ENCODE measurements at places on chromosomes 1 and 21.

DNA sequence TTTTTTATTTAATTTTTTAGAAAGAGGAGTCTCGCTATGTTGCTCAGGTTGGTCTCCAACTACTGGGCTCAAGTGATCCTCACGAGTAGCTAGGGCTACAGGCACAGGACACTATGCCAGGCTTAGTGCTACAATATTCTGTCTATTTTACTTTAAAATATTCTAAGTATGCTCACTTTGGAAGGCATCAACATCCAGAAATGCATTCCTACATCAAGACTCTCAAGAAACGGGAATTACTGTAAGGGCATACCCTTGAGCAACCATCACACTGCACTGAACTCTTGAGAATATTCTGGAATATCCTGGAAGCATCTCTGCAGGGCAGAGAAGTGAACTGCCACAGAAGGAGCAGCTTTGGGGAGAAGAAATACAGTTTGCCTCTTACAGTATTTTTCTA, 565 bp upstream of the DMRTB1 start:
- DNase-seq = no peak

- no peak for DNase-seq
Measured at GRCh38 chr1:180501865-180502360, 464 bp downstream of the ACBD6 start.

GRCh38 chr1:154479764-154480421, 22.1 kb upstream of the TDRD10 start:
- DNase-seq = peak; percentile 81

DNA sequence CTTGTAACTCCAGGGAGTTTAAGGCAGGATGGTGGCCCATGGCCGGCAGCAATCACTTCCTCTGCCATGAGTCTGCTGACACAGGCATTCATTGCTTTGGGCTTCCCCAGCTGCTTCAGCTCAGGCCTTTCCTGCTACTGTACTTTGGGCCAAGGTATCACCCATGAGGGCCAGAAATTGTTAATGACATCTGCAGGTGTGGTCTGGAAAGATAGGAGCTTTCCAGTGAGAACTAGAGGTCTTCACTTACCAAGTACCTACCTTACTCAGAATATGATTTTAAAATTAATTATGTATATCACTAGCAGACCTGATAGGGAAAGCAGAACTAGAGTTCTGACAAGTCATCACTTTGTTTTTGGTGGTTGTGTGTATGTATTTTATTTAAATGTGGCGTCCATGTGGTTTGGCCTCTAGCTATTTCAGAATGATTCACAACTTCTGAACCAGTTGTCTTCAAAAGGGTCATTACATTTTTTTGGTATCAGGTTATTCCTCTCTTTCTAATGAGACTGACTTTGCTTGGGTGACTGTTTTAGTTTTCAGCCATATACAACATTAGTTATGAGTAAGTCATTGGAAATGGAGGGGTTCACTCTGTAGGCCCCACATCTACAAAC, 2.7 kb downstream of the RGL1 start:
- DNase-seq = peak; percentile 51

- no peak for DNase-seq
Measured at GRCh38 chr1:97097404-97097925, 375.9 kb downstream of the PTBP2 start.

DNA sequence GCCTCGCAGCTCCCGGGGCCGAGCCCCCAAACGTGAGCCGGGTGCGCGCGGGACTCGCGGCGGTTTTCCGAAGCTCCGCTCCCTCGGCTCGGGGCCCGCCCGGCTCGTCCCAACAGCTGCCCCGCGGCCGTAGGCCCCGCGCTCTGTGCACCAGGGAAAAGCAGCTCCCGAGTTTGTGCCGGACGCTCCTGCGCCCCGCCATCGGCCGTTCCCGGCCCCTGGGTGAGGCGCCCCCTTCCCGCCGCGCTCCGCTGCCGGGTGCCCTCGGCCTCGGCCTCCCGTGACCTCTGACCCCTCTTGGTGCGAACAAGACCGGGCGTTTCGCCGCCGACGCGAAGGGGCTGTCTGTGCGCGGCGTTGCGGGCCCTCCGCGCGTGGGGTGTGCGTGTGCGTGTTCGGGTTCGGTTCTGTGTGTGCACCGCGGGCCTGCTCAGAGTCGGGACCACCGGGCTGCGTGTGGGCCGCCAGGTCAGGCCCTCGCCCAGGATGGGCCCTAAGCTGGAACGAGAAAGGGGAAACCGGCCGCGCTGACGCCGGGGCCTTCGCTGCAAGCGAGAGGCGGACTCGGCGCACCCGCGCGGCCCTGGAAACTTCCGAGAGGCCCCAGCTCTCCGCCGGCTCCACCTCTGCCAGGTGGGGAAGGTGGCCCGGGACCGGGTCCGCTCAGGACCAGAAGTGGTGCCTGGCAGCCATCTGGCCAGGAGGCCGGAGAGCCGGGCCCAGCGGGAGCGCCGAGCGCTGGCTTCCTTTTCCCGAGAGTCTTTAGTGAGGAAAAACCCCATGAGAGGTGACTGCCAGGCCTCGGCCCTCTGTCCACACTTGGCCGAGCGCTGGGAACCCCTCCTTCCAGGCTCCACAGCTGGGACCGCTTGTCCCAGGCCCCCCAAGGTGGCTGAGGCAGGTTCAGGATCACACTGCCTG, 1.9 kb downstream of the PRDM16 start:
- DNase-seq = no peak

DNA sequence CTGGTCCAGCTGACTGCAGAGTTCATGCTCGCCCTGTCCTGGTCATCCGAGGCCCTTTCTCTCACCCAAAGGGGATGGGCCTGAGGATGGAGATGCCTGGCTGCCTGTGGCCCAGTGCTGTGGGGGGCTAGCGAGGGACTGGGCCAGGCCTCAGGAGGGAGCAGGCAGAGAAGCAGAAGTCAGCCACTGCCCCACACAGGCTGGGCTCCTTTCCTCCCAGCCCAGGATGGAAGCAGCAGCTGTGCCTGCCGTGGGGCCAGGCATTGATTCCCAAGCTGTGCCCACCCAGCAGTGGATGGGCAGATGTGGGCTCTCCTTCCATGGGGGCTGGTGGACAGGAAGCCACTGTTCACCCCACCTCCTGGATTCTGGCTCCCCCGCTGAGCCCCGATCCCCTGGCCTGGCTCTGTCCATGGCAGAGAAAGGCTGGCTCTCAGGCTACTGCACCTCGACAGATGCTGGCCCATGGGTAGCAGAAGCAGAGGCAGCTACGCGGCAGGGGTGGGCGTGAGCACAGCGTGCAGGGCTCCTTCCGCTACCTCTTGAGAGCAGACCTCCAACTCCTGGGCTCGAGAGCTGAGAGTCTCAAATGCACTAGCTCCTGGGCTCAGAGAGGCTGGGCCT, 24.6 kb downstream of the RUNX3 start:
- no peak for DNase-seq

DNA sequence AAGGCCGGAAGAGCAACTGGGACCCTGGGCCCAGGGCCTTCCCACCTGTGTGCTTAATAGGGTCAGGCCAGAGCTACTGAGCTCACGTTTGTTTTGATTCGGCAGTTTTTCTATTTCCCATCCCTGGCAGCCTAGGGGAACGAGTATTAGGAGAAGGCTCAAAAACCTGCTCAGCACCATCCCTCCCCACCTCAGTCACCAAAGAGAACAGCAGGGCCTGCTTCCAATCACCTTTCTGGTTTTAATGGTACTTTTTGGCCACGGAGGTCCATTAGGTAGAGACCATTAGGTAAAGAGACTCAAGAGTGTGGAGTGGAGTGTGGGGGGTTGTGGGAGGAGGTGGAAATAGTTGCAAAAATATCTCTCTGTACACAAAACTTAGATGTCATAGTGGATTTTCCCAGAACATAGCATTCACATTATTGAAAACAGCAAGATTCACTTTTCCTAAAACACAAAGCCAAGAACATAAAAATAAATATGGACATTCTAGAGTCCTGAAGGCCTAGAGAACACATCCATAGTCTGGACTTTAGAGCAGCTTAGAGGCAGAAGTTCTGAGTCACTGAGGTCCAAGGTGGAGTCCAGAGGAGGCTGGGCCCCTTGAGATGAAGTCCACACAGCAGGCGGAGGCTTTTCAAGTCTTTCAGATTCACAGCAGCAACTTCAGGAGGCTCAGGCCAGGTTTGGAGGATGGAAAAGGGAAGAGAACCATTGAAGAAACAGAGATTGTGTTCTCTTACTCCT, 19.5 kb downstream of the NUAK2 start:
- DNase-seq = no peak

DNA sequence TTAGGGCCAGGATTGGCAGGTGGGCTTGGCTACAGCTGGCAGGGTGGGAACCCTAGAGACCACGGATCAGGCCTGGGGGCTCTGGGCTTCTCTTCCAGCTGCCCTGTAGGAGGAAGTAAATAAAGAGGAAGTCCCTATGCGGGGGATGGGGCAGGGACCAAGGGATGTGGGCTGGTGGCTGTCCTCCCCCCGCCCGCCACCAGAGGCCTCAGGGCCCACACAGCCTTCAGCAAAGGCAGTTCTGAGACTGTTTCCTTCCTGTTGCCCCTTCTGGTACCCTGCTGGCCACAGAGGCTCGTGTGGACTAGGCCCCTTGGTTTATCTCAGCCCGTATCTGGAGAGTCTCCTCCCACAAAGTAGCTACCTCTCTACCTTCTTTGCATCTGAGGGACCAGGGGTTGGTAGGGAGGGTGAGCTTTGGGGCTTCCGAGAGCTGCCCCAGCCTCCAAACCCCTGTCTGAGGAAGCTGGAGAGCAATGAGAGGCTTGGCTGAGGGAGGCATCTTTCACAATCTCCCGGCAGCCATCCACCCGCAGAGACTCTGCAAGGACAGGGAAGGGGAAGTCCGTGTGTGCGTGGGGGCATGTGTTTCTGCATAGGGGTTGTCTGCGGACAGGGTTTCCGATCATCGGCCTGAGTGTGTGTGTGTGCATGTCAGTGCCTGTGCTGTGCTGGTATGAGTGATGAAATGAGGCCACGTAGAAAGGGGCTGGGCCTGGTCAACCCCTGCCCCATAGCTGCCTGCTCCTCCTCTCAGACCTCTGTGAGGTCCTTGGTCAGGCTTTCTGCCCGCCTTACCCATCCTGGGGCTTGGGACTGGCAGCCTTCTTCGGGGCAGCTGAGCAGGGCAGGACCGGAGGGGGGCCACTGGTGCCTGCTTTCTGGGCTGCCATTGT, 12.5 kb downstream of the RPS6KA1 start:
- DNase-seq = peak; percentile 82

- no peak for DNase-seq
Measured at GRCh38 chr1:33271666-33272505, 15.6 kb downstream of the ZNF362 start.

DNA sequence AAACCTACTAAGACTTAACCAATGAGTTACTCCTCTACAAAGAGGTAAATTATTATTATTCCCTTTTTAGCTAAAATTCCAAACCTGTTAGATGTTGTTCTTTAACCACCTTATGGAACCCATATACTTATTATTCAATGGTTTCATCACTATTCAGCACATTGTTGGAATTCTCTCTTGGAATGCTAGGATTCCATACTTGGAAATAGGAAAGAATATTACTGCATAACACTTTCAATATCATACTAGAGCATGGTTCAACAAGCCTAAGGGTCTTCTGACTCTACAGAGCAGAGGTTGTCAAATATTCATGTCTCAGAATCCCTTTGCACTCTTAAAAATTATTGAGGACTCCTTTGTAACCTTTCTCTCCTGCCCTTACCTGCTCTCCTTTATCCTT, 69.4 kb downstream of the DEGS1 start:
- no peak for DNase-seq

DNA sequence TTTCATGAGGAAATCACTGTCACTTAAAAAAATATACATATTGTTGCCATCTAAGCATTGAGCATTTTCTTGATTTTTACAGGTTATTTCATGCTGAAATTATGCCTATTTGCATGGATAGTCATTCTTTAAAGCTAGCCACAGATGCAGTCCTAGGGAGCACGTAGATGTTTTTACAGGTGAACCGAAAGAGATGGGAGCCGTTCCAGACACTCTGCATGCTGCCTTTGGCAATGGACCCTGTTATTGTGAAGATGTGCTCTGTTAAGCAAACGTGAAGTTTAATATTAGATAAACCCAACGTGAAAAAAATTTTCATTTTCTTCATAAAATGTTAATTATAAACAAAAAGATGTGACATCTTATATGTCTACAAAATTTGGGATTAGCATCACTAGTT, 7.1 kb downstream of the PROX1 start:
- no peak for DNase-seq

- DNase-seq = peak; percentile 66
Measured at GRCh38 chr1:202143768-202144401, 652 bp downstream of the ARL8A start.

GRCh38 chr1:198649968-198650338, 11.1 kb downstream of the PTPRC start:
- DNase-seq = no peak

DNA sequence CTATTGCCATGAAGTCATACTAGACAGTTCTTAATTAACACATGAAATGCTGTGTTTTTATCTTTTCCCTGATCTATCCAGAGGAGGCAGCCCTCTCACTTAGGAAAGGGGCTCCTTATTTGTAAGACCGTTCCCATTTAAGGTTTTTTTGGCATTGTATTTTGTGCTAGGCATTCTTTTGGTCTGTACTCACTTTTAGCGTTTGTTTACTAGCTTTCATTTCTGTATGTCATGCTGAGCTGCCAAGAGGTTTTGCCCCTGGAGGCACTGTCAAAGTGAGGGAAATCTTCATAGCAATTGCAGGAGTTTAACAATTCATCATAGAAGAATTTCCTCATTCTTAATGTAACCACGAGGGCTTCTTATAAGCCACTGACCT, 59.5 kb downstream of the MTR start:
- DNase-seq = no peak

GRCh38 chr21:43373362-43374227, 53.3 kb downstream of the SIK1 start:
- no peak for DNase-seq

DNA sequence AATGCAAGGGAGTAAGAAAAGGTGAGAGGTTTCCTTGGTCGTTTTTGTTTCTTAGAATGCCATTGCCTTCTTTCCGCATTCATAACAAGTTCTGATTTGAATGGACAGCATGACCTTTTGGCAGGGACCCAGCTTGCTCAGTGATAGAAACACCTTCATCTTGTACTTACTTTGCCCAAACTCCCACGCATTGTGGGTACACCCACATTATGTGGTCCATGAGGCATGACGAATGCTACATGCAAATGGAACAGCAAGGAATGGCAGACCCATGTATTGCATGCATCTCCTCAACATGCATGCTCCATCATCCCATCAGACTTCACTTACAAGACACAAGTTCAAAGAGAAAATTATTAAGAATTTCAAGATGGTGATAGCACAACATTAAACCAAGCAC, 102.8 kb downstream of the CDC7 start:
- DNase-seq = no peak

- DNase-seq = no peak
Measured at GRCh38 chr1:213688655-213689054, 299.1 kb upstream of the PROX1 start.

- peak; percentile 65 for DNase-seq
Measured at GRCh38 chr1:202207292-202207691, 13.7 kb downstream of the LGR6 start.

GRCh38 chr1:161791904-161792655, 26.0 kb downstream of the ATF6 start:
- DNase-seq = no peak

DNA sequence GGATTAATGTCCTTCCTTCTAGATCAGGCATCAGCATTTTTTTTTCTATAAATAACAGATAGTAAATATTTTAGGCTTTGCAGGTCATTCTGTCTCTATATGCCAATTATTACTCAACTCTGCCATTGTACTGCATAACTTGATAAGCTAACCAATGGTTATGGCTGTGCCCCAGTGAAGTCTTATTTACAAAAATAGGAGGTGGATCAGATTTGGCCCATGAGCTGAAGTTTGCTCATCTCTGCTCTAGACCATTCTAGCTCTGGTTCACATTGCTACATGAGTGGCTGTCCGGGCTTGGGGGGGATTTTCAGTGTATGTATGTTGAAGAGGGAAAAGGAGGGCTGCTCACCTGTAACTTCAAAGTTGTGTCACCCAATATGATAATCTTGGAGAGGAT, 10.1 kb downstream of the RAB7B start:
- no peak for DNase-seq

- no peak for DNase-seq
Measured at GRCh38 chr1:54070171-54070837, 16.9 kb downstream of the TCEANC2 start.
